ENCODE measurements at places on chromosomes 3 and 15. TPM values are rescaled to one million over a fixed set of nuclear protein-coding genes. Genes with fewer than 3 reads are reported as not detected.

The SSUH2 gene
- not detected for polyA plus RNA-seq

The ARGFX gene
- not detected for polyA plus RNA-seq

The RIOX2 gene
- polyA plus RNA-seq: 34.6 TPM

The PLSCR2 gene
- not detected for polyA plus RNA-seq

The SI gene
- not detected for polyA plus RNA-seq

The CYP1A2 gene
- polyA plus RNA-seq: not detected

The EXD1 gene
- polyA plus RNA-seq: not detected

The CATSPER2 gene
- polyA plus RNA-seq: 0.21 TPM

The MTHFS gene
- polyA plus RNA-seq: 107 TPM

DNA sequence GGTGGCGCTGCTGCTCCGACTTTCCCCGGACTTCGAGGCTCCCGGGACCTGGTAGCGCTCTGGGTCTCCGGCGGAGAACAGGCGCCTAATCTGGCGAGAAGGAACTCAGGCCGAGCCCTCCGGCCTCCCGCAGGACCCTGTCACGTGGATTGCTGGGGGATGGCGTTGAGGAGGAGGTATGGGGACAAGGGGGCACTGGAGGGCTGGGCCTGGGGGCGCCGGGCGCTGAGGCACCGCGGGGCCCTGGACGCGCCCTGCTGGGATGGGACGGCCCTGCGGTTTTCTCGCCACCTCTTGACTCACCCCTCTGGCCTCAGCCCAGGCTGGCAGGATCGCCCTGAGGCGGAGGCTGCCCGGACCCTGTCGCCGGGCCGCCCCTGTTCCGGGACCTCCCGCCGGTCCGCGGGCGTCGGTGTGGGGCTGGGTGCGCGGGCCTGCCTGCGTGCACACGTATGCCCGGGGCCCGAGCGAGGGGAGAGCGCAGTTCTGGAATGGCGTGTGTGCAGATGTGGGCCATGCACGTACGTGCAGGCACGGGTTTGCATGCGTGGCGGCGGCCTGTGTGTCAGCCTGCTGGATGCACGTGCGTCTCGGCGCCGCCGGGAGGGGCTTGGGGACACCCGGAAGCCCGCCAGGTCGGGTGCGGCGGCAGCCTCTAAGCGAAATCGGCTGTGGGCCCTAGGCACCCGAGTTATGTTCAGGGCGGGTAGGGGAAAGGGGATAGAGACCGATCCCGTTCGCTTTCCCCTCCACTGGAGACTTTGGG is 752 bp downstream of the C15orf39 start:
- peak; percentile 89 for DNase-seq

DNA sequence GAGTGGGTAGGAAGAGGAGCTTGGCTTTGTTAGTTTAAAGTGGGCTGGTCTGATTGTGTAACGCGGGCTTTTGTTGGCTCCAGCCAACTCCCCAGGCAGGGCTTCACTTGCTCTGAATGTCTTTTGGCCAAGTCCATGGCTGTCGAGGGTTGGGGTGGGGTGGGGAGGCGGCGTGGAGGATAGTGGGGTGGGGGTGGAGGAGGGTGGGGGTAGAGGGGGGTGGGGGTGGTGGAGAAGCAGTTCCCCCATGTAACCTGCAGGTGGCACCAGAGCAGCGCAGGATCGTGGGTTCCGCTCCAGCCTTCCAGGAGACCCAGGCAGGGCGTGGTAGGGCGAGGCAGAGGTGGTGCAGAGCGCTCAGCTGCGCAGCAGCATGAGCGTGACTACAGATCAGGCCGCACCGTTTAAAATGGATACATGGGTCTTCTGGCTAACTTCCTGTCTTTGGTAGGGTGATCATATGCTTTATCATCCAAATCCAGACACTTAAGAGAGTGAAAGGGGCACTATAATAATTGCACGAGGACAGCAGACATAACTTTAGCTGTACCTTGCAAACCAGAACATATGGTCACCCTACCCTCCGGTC is 28.3 kb downstream of the GOLGA6A start:
- peak; percentile 50 for DNase-seq

- DNase-seq: no peak
These were observed 41.1 kb upstream of the MYZAP start for GRCh38 chr15:57550640-57551039.

DNA sequence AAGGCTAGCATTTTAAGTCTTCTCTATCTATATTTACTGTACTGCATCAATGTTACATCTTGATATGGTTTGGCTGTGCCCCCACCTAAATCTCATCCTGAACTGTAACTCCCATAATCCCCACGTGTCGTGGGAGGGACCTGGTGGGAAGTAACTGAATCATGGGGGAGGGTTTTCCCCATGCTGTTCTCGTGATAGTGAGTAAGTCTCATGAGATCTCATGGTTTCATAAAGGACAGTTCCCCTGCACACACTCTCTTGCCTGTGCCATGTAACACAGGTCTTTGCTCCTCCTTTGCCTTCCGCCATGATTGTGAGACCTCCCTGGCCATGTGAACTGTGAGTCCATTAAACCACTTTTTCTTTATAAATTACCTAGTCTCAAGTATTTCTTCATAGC is 161.5 kb downstream of the TBC1D5 start:
- no peak for DNase-seq

DNA sequence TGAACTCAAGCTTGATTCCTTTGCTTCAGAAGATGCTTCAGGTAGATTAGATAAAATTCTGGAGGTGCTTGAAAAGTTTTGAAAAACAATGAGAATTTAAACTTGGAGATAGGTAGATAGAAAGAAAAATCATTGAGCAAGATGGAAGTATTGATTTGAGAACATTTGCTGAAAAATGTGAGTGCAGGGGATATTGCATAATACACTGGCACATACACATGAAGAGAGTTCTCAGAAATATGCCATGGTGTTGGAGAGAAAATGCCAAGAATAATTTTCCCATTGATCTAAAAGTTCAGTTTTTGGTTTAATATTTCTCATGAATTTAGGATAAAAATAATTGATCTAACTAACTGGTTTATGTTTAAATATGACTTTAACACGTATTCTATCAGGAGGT is 107.2 kb upstream of the GBE1 start:
- no peak for DNase-seq

GRCh38 chr3:45968149-45968548 is 24.9 kb downstream of the CXCR6 start:
- DNase-seq: no peak

GRCh38 chr3:146590521-146590920 is 14.6 kb downstream of the PLSCR5 start:
- DNase-seq: no peak

DNA sequence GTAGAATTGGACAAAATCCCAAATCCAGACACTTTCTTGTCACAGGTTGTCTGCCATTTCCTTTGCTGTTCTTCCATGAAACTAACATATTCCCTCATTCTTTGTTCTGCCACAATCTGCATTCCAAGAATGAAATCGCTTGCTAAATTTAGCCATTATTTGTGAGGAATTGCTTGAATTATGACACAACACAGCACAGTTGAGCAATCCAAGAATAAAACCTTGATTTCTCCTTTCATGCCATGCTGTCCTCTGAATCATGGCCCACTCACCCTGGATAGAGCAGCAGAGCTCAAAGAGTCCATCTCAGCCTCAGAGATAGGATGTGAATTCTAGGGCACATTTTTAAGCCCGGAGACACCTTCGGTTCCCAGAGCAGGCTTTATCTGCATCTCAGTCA is 35.2 kb upstream of the GREM1 start:
- no peak for DNase-seq

DNA sequence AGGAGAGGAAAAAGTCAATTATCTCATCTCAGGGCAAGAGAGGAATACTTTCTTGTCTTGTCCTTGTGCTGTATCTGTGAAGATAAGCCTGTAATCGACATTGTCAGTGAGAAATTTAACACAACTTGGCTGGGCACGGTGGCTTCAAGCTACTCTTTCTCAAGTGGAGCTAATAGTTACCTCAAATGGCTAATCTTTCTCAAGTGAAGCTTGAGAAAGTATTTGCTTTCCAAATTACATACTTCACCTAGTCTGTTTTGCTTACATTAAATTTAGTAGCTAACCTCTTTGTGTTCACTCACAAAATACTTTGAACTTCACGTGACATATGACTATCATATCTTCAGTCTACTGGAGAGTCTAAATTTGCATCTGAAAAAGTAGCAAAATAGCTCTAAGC is 48.3 kb upstream of the B3GALNT1 start:
- no peak for DNase-seq

- no peak for DNase-seq
These were observed 77.2 kb downstream of the VPS13C start for GRCh38 chr15:61983081-61983480.

- DNase-seq: no peak
These were observed 326.6 kb downstream of the ARPP21 start for GRCh38 chr3:35965908-35966307.

- DNase-seq: no peak
These were observed 267.7 kb downstream of the PTPRG start for GRCh38 chr3:61828880-61829721.

DNA sequence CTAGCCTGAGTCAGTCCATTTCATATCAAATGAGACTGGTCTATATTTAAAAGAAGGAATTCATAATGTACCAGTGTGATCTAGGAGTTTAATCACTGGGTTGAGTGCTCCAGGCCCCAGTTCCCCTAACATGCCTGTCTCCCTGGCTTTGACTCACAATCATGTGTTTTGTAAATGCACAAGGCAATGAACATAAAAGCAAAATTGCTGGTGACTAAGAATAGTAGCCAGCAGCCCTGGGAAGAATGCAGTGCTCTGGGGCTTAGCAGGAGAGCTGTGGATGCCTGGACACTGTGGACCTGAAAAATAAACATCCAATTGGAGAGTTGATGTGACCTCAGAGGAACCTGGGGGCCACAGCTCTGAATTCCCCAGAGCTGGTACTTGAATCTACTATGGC is 50.3 kb downstream of the SYNPR start:
- no peak for DNase-seq

- DNase-seq: no peak
These were observed 6.7 kb upstream of the GP5 start for GRCh38 chr3:194405766-194406165.

DNA sequence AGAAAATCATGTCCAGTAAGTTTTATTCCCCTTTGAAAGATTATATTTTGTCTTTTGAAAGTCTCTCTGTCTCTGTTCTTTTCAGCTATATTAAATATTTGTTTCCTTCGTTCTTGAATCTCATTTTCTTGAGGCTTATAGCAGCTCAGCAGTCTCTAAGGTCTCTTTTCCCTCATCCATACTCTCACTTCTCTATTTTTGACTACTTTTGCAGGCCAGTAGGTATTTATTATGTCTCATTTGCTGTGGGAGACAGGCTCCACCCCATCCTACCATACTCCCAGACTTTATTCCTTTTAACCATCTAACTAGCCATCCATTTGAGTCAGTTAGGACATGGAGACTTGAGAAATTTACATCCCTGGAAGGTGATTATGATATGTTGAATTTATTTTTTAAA is 71.0 kb downstream of the FILIP1L start:
- DNase-seq: peak; percentile 17

GRCh38 chr15:69265347-69265955 is 33.3 kb upstream of the PAQR5 start:
- DNase-seq: no peak

GRCh38 chr3:13115576-13115910 is 42.3 kb upstream of the IQSEC1 start:
- no peak for DNase-seq

- DNase-seq: no peak
These were observed 118.4 kb downstream of the ATG7 start for GRCh38 chr3:11390411-11391131.

- no peak for DNase-seq
These were observed 63.4 kb downstream of the EOMES start for GRCh38 chr3:27658741-27659140.

DNA sequence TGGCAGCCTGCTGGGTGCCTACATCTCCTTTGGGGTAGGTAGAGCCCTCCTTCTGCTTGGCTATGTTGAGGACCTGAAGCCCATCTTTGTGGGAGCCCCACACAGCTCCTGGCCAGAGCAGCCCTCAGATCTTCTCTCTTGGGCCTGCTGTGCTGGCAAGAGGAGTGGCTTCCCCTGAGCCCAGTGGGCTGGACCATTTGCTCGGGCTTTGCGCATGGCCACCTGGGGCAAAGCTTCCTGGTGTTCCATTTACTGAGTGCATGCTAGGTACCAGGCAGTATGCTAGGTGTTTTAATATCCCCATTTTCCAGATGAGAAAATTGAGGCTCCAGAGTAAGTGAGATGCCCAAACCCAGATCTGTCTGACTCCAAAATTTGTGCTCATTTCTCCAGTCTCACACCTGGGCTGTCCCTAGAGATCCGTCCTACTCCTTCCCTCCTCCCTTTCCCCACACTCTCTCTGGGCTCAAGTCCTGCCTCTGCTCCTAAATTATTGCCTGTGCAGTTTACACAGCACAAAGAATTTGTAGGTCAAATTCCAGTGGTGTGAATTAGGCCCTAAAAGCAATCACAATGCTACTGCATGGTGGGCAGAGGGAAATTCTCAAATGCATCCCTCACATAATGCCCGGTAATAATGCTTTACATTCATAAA is 39.7 kb downstream of the SLC28A1 start:
- no peak for DNase-seq

- no peak for DNase-seq
These were observed 727.1 kb upstream of the NAALADL2 start for GRCh38 chr3:174132006-174132405.

Measured in naive B cell (primary cell).